Cerebellar nuclear complex (tissue), 1 donor: ENCODE measurements at places on chromosomes 1 and 21.

DNA sequence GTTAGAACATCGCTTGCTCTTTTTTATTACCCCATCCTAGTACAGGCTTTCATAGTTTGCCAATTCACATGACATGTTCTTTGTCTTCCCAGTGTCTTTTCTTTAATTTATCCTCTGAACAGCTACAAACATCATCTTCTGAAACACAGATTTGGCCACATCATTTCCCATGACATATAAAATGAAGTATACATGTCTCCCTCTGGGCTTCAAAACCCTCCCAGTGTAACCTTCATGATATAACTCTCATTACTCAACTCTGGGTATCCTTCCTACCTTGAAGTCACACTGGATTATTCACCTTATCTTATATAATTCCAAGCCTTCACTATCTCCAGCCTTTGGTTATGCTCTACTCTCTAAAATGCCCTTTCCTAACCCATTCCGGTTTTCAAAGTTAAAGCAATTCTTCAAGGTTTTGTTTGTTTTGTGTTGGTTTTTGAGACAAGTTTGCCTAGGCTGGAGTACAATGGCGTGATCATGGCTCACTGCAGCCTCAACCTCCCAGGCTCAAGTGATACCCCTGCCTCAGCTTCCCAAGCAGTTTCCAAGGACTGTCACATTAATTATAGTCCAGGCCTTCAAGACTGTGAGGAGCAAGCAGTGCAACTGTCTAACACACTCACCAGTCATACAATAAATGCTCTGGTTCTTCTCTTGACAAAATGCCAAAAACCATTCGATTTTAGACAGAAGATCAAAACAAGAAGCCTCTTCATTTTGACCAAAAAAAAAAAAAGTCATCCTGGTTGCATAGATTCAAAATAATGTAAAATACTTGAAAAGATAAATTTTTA, 5.8 kb downstream of the RGS1 start:
- DNase-seq = no peak

DNA sequence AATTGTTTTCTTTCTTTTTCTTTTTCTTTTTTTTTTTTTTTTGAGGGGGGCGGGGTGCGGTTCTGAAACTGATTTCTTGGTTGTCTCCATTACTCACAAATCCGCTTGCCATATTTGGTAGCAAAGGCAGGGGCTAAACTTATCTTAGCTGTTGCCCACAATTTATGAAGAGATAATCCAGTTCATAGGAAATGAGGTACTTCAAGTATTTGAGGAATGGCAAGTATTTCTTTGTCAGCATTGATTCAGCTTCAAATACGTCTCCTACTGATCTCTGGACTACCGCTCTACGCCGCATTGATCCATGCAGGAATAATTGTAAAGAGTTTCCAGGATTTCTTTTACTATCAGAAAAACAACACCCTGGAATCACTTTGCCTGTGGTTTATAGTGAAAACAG, 289.2 kb upstream of the DPYD start:
- DNase-seq = no peak

DNA sequence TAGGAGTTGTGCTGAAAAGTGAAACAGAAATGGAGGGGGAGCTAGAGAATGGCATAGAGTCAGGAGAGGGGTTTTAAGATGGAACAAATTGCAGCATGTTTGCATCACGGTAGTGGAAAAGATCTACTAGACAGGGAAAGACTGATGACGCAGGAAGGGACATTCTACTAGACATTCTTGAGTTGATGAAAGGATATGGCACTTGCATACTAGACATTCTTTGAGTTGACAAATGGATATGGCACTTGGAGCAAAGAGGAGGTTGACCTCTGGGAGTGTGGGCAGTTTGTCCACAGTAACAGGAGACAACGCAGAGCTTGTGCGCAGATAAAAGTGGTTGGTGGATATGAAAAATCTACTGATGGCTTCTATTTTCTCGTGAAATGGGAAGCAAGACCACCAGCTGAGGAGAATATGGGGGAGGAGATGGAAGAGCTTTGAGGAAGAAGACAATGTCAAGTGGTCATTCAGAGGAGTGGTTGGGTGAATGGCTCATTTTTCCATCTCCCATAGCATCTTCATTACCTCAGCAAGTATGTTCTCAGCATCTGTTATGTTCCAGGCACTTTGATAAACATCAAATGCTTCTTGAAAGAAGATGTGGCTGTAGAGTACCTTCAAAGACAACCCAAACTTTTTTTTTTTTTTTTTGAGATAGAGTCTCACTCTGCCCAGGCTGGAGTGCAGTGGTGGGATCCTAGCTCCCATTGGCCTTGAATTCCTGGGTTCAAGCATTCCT, 2.4 kb upstream of the CTPS1 start:
- DNase-seq = no peak

DNA sequence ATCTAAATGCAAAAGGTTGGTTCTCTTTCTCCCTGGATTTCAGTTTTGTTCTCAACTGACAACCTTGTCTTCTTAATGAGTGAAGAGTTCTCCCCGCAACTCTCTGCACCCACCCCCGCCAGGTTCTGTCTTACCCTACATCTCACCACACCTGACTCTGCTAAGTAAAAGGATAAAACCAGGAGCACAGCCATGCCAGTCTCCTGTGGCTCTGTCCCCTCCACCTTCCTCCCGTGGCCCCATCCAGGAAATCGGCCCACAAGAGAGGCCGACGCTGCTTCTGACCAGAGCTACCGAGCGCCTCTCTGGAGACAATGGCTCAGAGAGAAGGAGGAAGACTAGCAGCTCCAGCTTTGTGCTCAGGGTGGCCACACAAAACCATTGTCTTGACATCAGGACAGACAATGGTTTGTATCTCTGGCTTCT, 72.2 kb downstream of the PLEKHA6 start:
- DNase-seq = no peak

- no peak for DNase-seq
These were observed 19.2 kb upstream of the EDEM3 start for GRCh38 chr1:184773762-184774320.

- no peak for DNase-seq
These were observed 7.4 kb downstream of the CD48 start for GRCh38 chr1:160704250-160704649.

GRCh38 chr1:66332548-66332901, 201.4 kb upstream of the SGIP1 start:
- DNase-seq = no peak

GRCh38 chr1:147497826-147498225, 43.5 kb upstream of the BCL9 start:
- DNase-seq = no peak

DNA sequence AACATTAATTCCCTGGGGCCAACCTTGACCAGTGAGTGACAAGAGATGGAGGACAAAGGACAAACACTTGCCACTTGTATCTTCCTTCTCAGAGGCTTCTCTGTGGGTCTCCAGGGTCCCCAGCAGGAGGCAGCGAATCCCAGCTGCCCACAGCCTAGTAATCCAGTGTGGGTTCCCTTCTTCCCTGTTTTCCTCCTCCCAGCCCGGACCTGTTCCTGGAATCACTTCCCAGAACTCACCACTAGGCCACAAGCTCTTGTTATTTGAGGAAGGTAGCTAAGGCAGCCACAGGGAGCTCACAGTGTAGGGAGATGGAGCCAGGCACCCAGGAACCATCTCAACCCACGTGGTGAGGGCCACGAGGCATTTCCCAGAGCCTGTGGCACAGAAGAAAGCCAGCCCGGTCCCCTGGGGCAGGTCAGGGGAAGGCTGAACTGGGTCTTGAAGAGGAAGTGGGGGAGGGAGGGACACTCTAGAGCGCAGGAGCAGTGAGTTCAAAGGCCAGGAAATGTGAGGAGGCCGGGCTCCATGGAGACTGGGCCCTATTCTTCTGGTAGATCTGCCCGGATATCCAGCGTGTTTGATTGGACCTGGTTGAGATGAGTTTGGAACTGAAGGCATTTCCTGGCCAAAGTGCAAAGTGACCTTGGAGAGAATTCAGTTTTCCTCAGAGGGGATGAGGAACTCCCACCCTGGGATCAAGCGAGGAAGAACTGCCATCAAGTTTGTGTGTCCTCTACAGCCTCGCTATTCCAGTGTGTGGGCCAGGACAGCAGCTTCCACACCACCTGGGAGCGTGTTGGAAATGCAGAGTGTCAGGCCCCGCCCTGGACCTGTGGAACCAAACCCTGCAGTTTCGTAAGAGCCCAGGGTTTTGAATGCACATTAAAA, 20.3 kb upstream of the C2CD2 start:
- no peak for DNase-seq

- no peak for DNase-seq
These were observed 28.7 kb downstream of the PTGFR start for GRCh38 chr1:78519446-78519845.

- DNase-seq = no peak
These were observed 103.7 kb upstream of the PDC start for GRCh38 chr1:186564582-186564981.

GRCh38 chr1:109826930-109827349, 63.2 kb upstream of the EPS8L3 start:
- no peak for DNase-seq

DNA sequence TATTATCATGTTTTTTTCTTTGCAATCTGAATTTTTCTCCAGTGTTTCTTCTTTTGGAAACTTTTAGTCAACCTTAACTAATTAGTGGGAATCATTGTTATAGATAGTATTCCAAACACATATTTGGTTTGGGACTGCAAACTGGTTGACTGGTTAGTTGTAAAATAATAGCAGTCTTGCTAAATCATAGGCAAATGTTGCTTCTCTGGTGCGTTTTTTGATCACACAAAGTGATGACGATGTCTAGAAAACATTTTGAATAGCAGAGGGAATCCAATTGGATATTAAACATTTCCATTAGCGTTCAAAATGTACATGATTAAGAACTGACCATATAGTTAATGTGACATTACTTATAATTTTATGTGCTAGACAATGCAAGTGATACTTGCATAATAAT, 4.5 kb downstream of the DNAJB4 start:
- DNase-seq = no peak

GRCh38 chr1:159030877-159031447, 21.3 kb downstream of the IFI16 start:
- DNase-seq = no peak

DNA sequence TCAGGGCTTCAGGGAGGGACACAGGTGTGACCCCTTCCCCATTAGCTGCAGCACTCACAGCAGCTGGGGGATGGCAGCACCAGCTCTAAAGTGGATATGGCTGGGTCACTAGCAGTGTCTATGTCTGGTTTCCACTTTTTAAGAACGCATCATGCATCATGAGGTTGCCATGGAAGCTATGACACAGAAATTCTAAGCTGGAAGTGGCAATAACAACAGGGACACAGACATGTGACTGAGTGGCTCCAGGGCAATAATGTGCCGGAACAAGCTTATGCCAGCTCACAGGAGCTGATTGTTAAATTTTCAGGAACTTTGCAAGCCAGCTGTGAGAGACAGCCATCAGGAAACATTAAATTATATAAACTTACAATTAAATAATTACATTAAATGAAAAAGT, 51.2 kb upstream of the NFASC start:
- DNase-seq = no peak

DNA sequence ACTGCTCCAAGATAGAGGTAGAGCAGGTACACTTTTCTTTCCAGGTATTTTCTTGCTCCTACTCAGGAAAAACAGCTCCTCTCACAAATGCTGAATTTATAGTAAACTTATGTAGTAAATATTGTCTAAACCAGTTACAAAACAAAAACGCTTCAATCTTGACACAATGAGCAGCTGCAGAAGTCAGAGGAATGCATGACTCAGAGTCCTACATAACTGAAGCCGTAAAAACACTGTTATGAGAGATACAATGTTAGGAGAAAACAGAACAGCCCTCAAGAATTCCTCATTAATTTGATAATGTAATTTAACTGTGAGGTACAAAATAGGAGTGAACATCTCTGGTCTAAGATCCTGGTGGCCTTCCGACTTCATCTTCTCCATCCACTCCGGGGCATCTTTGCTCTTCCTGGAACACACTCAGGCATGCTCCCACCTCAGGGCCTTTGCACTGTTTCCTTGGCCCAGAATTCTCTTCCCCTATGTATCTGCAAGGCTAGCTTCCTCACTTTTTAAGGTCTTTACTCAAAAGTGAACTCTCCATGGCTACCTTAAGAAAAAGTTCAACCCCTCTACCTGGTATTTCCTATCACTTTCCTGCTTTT, 138.5 kb downstream of the SLC45A1 start:
- no peak for DNase-seq

- DNase-seq = no peak
These were observed 741.4 kb downstream of the KCNT2 start for GRCh38 chr1:195866781-195867222.

- DNase-seq = no peak
These were observed 330.9 kb downstream of the S1PR1 start for GRCh38 chr1:101567582-101568189.

DNA sequence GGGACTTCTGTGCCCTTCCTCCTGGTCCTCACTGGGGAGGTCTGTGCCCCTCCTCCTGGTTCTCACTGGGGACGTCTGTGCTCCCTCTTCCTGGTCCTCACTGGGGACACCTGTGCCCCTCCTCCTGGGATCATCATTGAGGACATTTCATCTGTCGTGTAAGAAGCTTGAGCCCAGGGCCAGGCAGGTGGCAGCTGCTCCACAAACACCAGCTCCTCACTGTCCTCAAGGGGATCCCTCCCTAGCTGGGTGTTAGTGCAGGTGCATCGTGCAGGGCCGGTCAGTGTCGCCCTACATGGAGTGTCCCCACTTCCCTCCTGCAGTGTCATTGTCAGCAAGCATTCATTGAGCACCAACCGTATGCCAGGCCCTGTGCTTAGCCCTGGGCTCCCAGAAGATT, 312.7 kb downstream of the PTPRU start:
- no peak for DNase-seq

- no peak for DNase-seq
These were observed 57.8 kb downstream of the ZNF281 start for GRCh38 chr1:200351826-200352549.
